ENCODE measurements at places on chromosomes 1 and 21. TPM values are rescaled to one million over a fixed set of nuclear protein-coding genes. Genes with fewer than 3 reads are reported as not detected.

BMP8B gene
- 1.0 TPM for total RNA-seq

S100B gene
- total RNA-seq: not detected

LHX8 gene
- total RNA-seq: not detected

TP73 gene
- total RNA-seq: 0.36 TPM

TFF1 gene
- not detected for total RNA-seq

Data from nasal cavity respiratory epithelium epithelial cell of viscerocranial mucosa (primary cell).